ENCODE measurements at places on chromosomes 12 and 14.

DNA sequence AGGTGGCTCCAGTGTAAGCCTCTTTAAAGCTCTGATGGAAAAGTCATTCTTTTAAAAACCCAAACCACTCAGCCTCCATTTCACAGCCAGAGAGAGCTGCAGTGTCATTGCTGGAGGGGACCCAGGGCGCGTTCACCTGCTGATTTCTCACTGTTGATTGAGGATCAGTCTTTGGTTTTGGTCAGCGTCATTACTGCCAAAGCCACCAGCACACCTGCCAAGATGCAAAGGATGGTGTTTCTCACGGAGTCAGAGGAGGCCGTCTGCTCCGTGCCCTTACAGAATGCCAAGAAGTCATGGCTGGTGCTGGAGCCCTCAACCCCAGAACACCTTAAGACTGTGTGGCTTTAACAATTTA lies 32.8 kb upstream of the BATF start:
- DNase-seq, result no peak

- DNase-seq, result no peak
Measured at GRCh38 chr14:95953111-95953724, 76.6 kb downstream of the TUNAR start.

DNA sequence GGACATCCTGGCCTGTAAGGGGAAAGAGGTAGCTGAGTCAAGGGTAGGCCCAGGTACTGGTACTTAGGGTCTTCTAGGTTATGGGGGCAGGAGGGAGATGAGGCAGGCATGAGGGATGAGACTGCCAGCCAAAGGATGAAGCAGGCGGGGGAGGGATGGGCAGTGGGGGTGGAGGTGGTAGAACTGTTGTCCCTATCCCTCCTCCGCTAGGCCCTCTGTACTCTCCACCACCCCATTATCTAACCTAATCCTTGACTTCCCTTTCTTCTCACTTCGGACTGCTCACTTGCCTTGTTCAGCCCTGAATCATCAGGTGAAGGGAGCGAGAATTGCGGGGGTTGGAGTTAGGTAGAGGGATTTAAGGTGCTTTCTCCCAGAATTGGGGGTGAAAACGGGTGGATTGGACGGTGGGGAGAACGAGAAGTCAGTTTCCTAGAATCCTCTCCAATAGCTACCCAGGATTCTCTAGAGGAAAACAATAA lies 562 bp downstream of the PAN2 start:
- DNase-seq, result no peak

DNA sequence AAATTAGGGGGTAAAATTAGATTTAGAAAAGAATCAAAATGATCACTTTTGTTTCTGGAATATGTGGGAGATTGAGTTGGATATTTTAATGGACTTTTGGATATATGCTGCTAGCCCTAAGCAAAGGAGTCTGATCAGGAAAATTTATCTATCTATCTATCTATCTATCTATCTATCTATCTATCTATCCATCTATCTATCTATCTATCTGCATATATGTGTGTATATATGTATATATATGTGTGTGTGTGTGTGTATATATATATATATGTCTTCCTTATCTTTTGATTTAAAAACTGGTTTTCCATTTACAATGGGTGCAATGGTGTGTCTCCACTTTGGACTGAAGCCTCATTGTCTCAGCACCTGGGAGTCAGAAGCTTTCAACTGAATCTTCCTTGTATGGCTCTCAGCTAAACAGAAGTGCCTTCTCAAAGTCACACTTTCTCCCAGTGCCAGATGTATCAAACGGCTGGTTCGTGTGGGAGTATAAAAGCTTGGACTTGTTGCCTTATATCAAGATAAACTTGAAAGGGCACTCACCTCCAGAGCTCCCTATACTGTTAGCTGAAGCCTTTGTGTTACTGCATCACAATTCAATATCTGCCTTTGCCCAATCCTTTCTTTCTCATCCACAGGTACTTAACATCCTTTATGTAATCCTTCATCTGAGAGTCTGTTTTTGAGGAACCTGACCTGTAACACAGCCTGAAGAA lies 31.6 kb upstream of the CD69 start:
- no peak for DNase-seq

DNA sequence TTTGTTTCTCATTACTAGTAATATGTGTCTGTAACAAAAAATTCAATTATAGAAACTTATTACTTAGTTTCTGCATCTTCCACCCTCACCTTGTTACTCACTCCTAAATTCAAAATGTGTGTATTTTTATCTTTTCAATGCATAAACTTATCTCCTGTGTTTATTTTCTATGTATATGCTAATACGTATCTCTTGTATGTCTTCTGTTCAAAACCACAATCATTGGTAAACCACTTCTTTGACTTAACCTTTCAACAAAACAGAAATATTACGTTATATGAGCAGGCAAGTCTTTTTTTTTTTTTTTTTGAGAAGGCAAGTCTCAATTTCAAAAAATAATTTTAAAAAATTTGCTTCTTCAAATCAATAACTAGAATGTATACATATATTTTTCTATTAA lies 39.2 kb upstream of the RPH3A start:
- no peak for DNase-seq

GRCh38 chr12:57604454-57604991 lies at the start of gene DTX3:
TSS of gene DTX3 (plus strand) at chr12:57604824. CDS start at chr12:57606518, 1,694 bp downstream.
- no peak for DNase-seq

- DNase-seq, result no peak
Measured at GRCh38 chr14:39393289-39393688, 38.9 kb downstream of the FBXO33 start.

- no peak for DNase-seq
Measured at GRCh38 chr12:79643821-79644220, 46.9 kb downstream of the PAWR start.

GRCh38 chr14:88911809-88912208 lies 87.4 kb downstream of the TTC8 start:
- DNase-seq, result no peak

- DNase-seq, result no peak
Measured at GRCh38 chr14:100534528-100535286, 52.5 kb downstream of the BEGAIN start.

GRCh38 chr12:58051378-58051777 lies 110.0 kb downstream of the ATP23 start:
- no peak for DNase-seq

GRCh38 chr14:56189307-56189706 lies 71.1 kb downstream of the PELI2 start:
- DNase-seq, result no peak

DNA sequence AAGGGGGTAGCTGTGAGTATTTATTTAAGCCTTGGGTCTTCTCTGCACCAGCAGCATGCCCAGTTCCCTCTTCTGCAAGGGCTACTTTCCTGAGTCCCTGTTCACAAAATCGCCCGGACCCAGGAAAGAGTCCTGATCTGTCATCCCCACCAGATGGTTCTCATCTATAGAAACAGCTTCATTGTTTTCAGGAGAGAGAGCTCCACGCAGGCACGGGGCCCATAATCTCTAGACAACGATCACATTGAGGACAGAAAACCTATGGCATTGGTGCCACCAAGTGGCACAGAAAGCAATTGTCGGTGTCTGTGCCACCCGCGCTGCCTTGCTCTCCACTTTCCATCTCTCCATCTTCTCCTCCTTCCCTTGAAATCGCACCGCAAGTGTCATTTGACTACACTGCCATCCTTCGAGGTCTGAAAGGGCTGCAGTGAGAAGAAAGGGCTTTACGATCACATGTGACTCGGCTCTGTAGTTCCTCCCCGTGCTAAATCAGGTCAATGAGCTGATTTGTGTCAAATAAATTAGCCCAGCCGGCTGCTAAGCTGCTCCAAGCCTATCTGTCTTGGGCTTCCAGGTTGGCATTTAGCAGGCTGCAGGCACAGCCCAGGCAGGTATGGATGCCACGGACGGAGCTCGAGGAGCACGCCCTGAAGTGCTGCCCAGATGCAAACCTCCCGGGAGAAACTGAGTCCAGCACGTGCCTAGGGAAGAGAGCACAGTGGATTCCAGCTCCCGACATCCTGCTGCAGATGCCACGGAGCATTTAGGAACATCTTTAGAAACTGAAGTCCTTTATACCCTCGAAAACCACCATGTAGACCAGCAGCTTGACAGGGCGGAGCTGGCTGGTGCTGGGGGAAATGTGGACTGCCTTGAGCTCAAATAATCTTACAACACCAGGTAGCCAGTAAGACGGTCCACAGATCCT lies 28.8 kb downstream of the SPRING1 start:
- DNase-seq, result peak; percentile 27

GRCh38 chr12:121170151-121170550 lies 37.5 kb downstream of the P2RX7 start:
- DNase-seq, result no peak

GRCh38 chr12:57590479-57590863 lies 521 bp upstream of the PIP4K2C start:
- DNase-seq, result no peak

DNA sequence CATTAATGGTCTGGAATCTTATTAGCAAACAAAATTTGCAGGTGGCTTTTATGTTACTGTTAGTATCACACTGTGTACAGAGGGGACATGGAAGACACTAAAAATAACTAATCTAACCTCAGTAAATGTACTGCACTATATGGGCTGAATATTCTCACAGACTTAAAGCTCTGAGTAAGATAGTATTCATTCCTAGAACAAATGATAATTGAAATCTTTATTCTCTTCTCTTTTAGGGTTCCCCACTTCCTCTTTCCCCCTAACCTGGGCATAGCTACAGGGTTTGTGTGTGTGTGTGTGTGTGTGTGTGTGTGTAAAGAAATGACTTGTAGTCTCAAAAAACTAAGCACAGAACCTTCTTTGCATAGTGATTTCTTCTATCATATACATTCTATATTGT lies 21.4 kb upstream of the HECTD1 start:
- DNase-seq, result no peak

- no peak for DNase-seq
Measured at GRCh38 chr12:120640861-120641833, 721 bp downstream of the CABP1 start.

DNA sequence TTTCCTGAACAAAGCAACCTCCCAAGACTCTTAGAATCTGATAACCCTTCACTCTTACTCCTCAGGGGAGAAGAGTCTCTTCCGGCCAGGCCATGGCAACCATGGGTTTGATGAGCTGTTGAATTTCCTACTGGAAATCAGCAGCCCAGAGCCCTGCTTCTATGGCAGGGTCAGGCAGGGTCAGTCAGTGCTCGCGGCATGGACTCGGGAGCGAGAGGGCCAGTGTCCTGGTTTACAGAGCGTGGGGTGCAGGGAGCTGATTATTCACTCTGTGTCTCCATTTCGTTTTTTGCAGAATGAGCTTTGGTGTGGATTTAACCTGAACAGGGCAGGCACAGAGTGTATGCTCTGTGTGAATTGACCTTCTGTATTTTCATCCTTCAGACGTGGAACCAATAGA lies 340.6 kb upstream of the SFSWAP start:
- no peak for DNase-seq
